ENCODE measurements at places on chromosomes 6 and 20. TPM values are rescaled to one million over a fixed set of nuclear protein-coding genes. Genes with fewer than 3 reads are reported as not detected.

The PLA2G7 gene
- not detected for polyA plus RNA-seq

The DZANK1 gene
- polyA plus RNA-seq: 0.96 TPM

The TSBP1 gene
- not detected for polyA plus RNA-seq

The ASIP gene
- polyA plus RNA-seq: 0.40 TPM

The MRPS18B gene
- polyA plus RNA-seq: 303 TPM

The CBLN4 gene
- polyA plus RNA-seq: 0.03 TPM
